Stimulated activated CD8-positive, alpha-beta memory T cell treated with anti-CD3 and anti-CD28 coated beads, Interleukin-4, amount 100 ng/mL, for 4 hours (primary cell): ENCODE measurements at places on chromosomes 6 and 20.
A peak's percentile ranks its signal among the peaks of the same experiment; 100 is the strongest.

- no peak for DNase-seq
These were observed 1.5 kb upstream of the RREB1 start for GRCh38 chr6:7106215-7106751.

GRCh38 chr6:169807699-169808607 is 56.5 kb downstream of the ERMARD start:
- DNase-seq: no peak

- no peak for DNase-seq
These were observed 21.0 kb downstream of the CEP43 start for GRCh38 chr6:167020206-167020605.

- no peak for DNase-seq
These were observed 164.2 kb upstream of the TNFAIP3 start for GRCh38 chr6:137702791-137703424.

DNA sequence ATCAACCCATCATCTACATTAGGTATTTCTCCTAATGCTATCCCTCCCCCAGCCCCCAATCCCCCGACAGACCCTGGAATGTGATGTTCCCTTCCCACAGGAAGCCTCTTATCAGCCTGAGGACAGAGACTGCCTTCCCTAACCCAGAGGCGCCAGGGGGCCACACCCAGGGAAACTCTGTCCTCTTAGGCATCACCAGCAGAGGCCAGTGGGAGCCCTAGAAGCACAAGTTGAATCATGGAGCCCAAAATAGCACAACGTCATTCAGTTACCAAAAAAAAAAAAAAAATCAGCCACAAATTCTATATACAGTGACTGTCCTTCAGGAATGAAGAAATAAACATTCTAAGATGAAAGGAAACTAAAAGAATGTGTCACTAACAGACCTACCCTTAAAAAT is 625.7 kb downstream of the TFAP2A start:
- DNase-seq: no peak

DNA sequence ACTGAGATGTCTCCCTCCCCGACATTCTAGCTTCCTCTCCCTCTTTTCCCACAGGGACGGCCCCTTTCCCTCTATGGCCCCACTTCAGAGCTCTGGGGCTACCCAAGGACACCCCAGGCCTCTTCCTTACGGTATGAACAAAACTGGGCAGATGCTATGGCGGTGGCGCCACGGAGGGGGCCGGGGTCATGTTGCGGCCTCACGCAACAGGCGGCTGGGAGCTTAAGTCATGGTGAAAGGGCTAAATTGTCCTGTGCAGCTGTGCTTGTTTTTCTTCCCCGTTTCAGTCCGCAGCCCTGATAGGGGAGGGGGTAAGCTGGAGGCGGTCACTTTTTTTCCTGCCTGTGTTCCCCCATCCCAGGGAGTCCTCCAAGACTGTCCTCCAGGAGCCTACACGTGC is 17.6 kb upstream of the KIAA1755 start:
- no peak for DNase-seq

GRCh38 chr6:53233309-53233708 is 84.7 kb upstream of the GCM1 start:
- no peak for DNase-seq

- no peak for DNase-seq
These were observed 108.1 kb upstream of the SCP2D1 start for GRCh38 chr20:18705490-18705889.

DNA sequence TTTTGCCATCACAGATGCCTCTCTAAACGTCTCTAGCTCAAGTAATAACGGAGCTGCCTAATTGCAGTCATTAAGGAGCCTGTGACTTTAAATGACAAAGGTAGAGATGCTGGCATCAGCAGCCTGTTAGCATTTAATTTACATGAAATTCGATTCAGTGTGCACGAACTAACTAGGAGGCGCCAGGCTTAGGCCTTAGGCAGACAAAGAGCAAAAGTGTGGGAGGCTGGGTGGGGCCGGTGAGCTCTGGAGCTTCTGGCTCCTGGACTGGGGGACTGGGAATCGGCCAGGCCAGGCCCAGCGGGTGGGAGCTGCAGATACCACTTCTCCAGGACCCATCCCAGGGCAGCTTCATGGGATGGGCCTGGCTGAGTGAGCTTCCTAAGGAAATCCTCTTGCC is 170.0 kb upstream of the AGPAT4 start:
- no peak for DNase-seq

- no peak for DNase-seq
These were observed 38.9 kb upstream of the SLC4A11 start for GRCh38 chr20:3277686-3278465.

DNA sequence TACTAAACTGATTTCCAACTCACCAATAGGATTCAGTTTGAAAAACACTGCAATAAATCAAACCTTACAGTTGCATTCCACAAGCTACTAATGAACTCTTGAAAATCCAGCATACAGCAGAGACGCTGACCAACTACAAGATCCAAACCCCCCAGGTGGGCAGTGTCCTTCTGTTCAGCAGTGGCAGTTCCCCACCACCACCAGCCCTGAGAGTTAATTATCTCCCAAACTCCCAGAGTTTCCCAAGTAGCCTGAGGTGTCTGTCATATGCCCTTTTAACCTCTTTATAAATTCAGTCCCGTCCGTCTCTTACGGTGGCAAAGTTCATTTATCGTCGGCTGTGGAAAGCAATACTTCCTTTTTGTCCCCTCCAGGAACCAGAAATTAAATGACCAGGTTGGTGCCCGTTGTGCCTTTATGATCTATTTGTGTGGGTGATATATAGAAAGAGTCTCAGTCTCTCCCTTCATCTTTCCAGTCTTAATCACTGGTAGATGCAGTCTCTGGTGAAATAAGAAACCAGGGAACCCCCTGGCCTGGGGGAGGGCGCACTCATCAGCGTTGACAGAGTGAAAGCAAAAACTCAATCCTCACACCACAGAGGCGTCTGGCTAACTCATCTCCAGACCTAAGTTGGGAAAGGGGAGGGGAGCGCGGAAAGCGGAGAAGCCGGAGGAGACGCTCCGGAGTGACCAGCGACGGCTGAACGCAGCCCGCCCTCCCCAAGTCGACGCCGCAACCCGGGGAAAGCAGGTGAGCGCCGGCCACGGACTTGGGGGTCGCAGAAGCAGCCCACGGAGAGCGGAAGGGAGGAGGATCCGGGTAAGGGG is 717 bp downstream of the MRPL14 start:
- DNase-seq: peak; percentile 58

DNA sequence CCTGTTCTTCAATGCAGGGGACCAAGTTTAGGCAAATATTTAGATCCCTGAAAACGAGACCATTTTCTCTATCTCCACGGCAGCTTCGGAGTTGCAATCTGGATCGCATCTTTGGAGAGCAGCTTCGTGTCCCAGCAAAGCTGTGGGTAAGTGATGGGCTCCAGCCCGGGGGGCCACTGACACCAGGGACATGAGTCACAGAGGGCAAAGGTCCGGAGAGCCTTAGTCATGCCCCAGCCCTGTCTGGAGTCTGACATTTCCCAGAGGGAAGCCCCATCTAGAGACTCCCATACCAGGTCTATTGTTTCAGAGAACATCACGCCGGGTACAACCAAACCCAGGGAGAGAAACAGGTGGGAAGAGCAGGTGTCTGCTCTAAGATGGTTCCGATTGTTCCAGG is 95.9 kb downstream of the NFATC2 start:
- DNase-seq: no peak

GRCh38 chr6:150245148-150245935 is 102.5 kb downstream of the PPP1R14C start:
- no peak for DNase-seq

DNA sequence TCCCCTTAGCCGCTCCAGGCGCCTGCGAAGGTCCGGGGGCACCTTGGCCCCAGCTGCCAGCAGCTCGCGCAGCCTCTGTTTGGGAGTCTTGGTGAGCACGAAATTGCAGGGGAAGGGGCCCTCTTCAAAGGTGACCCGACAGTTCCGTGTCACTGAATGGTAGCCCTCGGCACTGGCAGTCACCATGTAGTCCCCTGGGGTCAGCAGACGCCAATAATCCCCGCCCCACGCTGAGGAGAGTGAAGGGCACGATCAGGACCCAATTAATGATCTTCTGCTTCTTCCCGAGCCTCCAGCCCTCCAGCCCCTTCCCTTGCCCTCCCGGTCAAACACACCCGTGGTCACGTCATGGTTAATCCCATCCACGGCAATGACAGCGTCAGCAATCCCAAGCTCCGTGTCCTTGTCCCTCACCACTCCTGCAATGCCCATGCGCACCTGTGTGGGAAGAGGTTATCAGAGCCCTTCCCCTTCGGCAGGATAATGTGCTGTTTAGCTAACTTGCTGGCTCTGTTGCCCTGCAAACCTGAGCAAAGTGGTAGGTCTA is 6.2 kb downstream of the CPXM1 start:
- no peak for DNase-seq

- no peak for DNase-seq
These were observed 61.2 kb downstream of the GFOD1 start for GRCh38 chr6:13425943-13426931.

GRCh38 chr6:63516186-63516944 is 55.9 kb upstream of the LOC128125822 start:
- no peak for DNase-seq

DNA sequence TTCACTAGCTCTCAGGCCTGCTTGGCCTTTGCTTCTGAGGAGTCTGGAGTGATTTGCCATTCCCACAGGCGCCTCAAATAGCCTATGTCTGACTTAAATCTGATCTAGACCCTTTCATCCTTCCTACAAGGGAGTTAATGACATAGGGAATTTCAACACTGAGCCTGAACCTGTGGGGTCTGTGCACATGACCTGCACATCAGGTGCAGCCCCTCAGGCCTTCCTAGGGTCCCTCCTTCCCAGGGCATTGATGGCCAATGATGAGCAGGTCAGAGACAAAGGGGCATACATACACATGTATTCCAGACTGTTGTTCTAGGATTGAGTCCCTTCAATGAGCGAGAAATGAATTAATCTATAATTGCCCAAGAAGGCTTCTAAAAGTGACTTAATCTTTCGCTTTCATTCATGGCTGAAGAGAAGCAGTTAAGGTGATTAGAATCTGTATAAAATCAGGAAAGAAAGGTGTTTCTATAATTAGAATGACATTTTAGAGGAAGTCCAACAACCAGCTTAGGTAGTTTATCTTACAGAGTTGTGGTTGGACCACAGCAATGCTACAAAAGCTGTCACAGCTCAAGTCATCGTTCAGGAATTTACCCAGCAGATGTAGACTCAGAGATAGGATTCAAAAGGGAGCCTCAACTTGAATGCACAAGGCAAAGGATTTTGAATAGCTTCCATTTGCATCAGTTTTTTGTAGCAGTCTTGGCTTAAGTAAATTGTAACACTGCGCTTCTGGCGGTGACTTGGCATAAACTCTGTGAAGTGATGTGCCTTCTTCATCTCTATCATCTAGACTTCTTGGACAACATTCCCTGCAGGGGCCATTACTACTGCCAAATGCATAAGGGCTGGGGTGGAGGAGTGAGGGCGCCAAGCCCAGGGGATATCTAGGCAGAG is 27.0 kb upstream of the TBC1D7 start:
- DNase-seq: no peak

DNA sequence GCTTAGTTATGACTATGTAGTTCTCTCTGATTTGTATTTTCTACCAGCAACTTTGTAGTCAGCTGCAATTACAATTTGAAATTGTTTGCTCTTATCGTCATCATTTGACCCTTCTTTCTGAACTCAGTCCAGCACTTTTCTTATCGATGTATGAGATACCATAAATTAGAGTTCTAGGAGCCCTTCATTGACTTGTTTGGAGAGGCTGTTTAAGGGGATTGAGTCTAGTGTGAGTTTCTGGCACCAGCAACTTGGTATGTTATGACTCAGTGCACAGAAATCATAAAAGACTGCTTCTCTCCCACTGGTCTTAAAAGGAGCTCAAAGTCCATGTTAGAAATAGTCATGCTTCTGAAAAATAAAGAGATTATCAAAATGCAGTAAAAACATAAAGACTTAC is 190.3 kb downstream of the TENT5A start:
- DNase-seq: no peak

GRCh38 chr6:3888153-3888957 is 39.2 kb downstream of the FAM50B start:
- no peak for DNase-seq

GRCh38 chr6:107132330-107132954 is 17.1 kb upstream of the BEND3 start:
- no peak for DNase-seq

- peak; percentile 95 for DNase-seq
These were observed at the start of gene ACSS2 for GRCh38 chr20:34876406-34877282. Gene ACSS2 (plus strand): TSS chr20:34876612. CDS start chr20:34876646, 34 bp downstream.

GRCh38 chr6:63464060-63464459 is 108.2 kb upstream of the LOC128125822 start:
- DNase-seq: no peak

DNA sequence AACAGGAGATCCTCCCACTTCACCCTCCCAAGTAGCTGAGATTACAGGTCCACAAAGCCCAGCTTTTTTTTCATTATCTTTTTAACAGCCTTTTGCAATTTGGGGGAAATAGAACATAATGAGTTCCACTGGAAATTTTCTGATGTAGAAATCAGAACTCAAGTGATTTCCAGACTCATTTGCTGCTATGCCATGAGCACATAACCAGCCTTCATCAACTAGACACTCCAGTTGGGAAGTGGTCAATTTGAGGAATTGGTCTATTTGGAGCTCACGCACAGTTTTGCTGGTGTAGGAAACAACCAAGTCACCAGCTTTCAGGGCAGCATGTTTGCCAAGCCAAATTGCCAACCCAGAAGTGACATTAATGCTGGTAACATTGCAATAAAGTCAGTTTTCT is 86.7 kb downstream of the MAFB start:
- no peak for DNase-seq

- no peak for DNase-seq
These were observed 233.0 kb upstream of the PRND start for GRCh38 chr20:4488407-4489339.

DNA sequence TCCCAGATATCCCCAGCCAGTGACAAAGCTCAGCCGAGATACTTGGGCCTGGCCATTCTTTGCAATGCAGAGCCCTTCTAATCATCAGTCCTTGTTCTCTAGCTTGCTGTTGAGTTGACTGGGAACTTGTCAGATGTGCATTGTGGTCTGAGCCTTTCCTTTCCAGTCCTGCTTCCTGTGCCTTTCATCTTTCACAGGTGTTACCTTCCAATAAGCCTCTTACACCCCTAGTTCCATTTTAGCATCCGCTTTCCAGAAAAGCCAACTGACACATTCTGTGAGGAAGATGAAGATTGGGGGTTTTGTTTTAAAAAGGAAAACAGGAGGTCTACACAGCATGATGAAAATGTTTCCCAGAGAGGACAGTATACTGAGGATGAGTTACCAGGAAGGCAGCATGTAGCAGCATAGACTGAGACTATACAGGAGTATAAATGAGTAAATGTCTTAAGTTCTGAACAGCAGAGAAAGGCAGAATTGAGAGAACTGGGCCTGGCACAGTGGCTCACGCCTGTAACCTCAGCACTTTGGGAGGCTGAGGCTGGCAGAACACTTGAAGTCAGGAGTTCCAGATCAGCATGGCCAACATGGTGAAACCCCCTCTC is 5.6 kb upstream of the CEP85L start:
- DNase-seq: no peak

DNA sequence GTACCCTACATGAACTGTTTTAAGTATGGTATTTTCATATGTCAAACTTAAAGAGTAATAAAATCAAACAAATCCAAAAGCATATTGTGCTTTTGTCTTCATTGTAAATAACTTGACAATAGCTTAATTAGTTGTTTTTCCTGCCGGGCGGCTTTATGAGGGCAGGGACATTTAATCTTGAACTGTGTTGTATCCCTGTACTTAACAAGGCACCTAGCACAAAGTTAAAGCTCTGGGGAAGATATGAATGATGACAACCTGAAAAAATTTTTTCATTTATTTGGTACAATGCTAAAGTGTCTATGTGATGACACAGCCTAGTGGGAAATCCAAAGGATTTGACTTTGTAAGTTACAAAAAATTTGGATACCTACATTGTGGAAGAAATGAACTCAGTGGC is 502 bp upstream of the HACE1 start:
- DNase-seq: no peak

- no peak for DNase-seq
These were observed 475.5 kb downstream of the KIF16B start for GRCh38 chr20:16097788-16098187.
